ENCODE measurements at places on chromosomes 12 and 14.
A peak's percentile ranks its signal among the peaks of the same experiment; 100 is the strongest.

DNA sequence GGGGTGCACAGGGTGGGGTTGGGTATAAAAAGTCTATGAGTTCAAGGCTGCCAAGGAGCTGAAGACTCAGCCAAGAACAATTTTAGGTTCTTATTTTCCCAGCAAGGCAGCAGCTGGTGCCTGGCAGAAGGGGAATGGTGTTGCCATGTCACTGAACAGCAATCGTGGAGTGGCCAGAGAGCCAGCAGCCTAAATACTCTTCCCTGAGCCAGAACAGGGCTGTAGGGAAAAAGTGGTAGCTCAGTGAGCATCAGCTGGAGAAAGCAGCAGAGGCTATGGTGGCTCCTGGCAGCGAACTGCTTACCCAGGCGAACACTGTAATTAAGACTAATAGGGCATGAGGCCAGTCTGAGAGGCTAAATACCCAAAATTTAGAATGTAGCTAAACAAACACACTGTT lies 334.9 kb downstream of the RMST start:
- no peak for DNase-seq

GRCh38 chr14:65290830-65291229 lies 121.7 kb upstream of the FUT8 start:
- no peak for DNase-seq

DNA sequence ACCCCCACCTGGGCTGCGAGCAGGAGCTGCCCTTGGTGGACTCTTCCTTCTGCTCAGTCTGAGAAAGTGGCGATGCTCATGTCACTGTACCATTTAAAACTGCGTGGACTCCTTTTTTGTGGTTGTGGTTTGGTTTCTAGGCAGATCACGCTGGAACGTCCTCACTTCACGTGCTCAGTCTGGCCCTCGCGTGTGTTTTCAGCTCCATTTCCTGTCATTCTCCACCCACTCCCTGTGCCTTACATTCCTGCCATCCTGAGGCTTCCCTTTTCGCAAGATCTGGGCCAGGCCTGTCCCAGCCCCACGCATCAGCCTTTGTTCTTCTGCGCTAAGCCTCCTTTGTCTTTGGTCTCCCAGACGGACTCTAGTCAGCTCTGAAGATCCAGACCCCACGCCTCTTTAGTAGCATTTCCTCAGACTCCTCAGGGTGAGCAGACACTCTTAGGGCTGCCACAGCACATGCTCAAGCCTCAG lies 105.4 kb downstream of the FBXL14 start:
- DNase-seq = no peak

- DNase-seq = peak; percentile 59
These were observed 824 bp downstream of the TBK1 start for GRCh38 chr12:64452559-64453329.

DNA sequence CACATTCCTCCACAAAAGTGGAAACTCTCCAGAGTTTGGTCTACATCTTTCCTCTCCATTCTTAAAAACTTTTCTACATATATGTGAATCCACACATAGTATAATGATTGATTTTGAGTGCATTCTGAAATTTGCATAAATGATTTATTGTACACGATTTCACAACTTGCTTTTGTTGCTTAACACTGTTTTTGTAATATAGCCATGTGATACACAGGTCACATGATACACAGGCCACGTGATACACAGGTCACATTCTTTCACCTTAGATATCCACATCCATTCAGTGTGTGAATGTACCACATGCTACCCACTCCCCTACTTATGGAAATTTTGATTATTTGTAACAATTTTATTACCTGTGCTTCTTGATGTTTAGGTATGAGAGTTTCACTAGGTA lies 319.1 kb downstream of the ZFP36L1 start:
- no peak for DNase-seq

DNA sequence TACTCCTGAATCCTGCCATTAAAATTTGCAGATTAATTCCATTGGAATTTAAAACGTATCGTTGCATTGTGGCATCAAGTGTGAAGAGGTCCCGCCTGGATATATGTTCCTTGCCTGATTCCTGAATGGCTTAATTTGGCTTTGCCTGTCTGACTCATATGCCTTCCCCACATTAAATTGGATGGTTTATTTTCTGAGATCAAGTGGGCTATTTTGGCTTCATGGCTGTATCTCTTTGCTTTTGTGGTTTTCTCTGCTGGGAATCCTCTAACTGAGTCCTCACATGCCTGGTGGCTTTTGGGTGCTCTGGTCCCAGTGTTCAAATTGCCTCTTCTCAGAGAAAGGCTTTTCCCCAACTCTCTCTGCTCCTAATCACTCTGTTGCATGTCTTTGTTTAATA lies 127.9 kb upstream of the DYRK2 start:
- no peak for DNase-seq

DNA sequence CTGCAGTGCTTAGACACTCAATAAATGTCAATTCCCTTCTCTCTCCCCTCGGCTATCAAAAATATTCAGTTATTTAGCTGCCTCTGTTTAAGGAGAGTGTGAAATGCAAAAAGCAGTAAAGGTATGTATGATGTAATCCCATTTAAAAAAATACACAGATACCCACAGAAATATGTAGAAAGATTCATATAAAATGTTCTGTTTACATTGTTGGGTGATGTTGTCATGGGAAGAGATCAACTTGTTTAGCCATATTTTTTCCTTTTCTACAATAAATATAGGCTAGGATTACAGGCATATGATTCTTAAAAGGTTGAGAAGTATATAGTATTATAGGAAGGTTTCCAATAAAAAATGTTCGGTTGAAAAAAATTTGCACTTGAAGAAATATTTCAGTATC lies 7.8 kb downstream of the PPP2R3C start:
- DNase-seq = no peak

DNA sequence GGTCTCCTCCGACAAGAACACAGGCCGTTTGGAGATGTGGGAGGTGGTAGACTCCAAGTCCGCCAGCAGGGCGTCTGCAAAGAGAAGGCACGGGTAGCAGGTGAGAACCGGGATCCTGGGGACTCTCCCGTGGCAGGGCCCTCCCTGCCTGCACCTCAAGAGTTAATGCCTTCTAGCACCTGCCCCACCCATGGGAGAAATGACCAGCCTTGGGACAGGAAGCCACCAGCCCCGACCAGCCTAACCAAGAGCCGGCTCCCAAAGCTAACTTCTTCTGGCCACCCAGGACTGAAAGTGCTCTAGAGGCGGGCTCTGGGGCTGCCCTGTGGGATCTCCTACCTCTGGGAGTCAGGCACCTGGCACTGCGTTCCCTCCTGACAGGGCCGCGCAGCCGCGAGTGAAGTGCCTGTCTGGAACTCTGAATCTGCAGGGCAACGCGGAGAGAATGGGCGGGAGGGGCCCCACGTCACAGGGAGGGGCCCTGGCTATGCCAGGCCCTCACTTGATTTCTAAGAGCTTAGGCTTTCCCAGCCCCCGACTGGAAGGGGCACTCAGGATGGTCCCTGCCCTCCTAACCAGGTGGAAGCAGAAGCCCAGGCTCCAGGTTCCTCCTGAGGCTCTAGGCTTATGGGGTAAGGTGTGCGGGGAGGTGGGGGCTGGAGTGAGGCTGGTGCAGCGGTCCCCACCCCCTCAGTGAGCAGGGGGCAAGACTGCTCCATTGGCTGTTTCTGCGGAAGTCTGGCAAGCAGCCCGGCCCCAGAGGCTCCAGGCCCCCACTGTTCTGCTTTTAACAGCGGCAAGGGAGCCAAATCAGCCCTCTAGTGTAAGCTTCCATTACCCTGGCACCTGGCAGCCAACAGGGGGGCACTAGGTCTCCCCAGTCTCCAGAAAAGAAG lies 23.6 kb upstream of the RPLP0 start:
- peak; percentile 14 for DNase-seq

GRCh38 chr14:79670811-79671210 lies 540.5 kb downstream of the DIO2 start:
- DNase-seq = no peak

- no peak for DNase-seq
These were observed 80.8 kb downstream of the GRIP1 start for GRCh38 chr12:66598079-66598478.

DNA sequence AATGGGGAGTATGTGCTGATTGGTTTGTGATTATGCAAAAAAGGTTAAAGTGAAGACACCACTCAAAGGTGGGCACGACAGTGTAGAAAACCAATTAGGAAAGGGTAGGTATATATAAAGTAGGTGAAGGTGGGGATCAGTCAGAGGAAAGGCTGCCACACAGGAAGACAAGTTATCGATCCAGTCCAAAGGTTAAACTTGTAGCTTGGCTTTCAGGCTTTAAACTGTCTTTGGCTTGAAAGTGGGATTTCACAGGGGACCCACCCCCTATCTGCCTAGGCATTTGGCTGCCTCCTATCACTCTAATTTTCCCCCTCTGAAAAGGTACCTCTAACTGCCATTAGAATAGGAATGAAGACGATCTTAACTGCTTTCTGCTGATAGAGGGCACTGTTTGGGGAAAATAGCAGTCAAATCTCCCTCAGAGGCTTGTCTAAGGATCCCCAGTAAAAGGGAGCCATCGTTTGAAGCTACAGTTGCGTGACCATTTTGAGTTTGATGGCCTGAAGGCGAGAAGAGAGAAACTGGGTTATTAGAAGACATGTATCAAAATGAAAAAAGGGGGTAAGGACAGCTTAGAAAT lies 250.2 kb downstream of the GPHN start:
- no peak for DNase-seq

DNA sequence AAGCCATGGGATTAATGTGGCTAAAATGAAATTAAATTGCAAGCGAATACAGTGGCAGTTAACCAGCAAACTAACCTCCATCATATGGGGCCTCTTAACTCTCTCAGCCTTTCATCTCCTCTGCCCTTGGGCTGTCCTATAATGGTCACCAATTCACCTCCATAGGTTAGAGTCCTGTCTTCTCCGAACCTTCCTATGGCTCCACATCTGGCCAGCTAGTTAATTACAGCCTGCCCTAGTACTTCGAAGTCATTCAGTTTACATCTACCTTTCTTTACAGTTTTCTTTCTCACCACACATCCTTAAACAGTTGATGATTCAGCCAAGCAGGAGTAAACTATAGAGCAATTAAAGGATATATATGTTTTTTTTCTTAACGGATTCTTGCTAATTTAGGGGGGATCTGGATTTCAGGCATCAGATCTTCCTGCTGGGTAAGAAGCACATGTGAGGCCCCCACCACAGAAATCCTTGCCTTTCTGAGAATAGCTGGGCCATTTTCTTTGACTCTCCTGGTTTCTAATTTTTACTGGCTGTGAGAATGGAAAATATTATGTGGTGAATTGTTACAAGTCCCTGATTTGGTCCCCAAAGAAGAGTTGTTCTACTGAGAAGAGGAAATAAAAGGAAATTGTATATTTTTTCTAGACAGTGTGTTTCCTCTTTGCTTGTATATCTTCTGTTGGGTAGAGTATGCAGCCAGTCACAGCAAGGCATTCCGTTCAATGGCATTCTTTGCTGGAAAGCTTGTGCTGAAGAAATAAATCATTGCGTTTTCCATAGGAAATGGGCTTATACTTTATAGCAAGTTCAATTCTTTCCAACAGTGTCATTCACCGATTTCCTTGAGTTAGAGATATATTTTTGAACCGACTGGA lies 16.7 kb downstream of the HMGA2 start:
- no peak for DNase-seq

GRCh38 chr12:49979791-49980190 lies 7.0 kb downstream of the AQP6 start:
- DNase-seq = no peak

GRCh38 chr12:50040657-50041056 lies 15.4 kb upstream of the RACGAP1 start:
- no peak for DNase-seq

- DNase-seq = no peak
These were observed 100.9 kb upstream of the CPNE8 start for GRCh38 chr12:39006286-39006685.

- DNase-seq = no peak
These were observed 91.6 kb downstream of the LRRC74A start for GRCh38 chr14:76917745-76918255.

GRCh38 chr12:122437656-122438121 lies 15.2 kb upstream of the CLIP1 start:
- DNase-seq = no peak

GRCh38 chr14:85079842-85080730 lies 449.9 kb upstream of the FLRT2 start:
- DNase-seq = no peak

GRCh38 chr12:116497051-116497591 lies 62.1 kb upstream of the MAP1LC3B2 start:
- DNase-seq = no peak

DNA sequence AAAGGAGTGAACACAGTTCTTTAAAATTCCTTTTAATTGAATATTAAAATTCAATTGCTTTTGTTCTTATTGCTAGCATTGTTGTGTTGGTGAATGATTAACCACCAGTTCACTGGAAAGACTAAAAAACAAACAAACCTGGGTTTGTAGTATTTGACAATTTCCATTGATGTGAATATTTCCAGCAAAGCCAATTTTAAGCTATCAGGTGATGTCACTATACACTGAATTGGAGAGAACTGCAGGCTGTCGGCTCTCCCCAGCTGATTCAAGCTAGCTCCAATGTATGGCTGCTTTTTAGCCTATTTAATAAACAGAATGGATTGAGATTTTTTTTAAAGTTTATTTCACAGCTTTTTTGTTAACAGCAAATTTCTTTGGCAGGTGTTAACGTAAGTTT lies 1753.6 kb upstream of the SEL1L start:
- no peak for DNase-seq

Measured in hematopoietic multipotent progenitor cell treated with erythropoietin and hydrocortisone succinate and interleukin-3 and kit ligand, for 15 days (in vitro differentiated cells).